ENCODE measurements at places on chromosomes 11 and 22.

- DNase-seq = no peak
These were observed 37.3 kb downstream of the PAMR1 start for GRCh38 chr11:35488117-35488516.

GRCh38 chr11:68838572-68838964, 3.1 kb downstream of the CPT1A start:
- peak; percentile 35 for DNase-seq

GRCh38 chr22:49541693-49542230, 285.9 kb downstream of the BRD1 start:
- DNase-seq = no peak

GRCh38 chr11:118313242-118313641, 8.7 kb downstream of the CD3E start:
- DNase-seq = peak; percentile 17

Data from stimulated activated CD4-positive, alpha-beta T cell treated with anti-CD3 and anti-CD28 coated beads, Interleukin-2, amount 100 ng/mL, for 24 hours (primary cell).